Endodermal cell (in vitro differentiated cells): ENCODE measurements at places on chromosomes 4 and X.
A peak's percentile ranks its signal among the peaks of the same experiment; 100 is the strongest.

- DNase-seq: peak; percentile 69
Measured at GRCh38 chrX:12065251-12065650, 73.0 kb upstream of the FRMPD4 start.

DNA sequence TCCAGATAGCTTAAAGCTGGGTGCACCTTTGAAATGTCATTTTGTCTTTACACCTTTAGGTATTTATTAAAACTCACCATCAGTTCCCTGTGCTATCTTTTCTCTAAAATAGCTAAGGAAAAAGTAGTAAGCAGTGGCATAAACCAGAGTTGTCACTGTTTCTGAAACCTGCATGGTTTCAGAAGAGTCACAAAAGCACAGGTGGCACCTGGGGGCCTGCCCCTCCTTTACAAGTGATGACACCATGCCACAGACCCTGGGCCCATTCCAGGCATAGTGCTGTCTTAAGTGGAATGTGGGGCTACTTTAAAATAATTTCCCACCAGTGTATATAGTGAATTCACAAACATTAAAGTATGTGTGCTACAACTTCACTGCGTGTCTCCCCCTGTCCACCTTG, 47.8 kb downstream of the DCUN1D4 start:
- no peak for DNase-seq

GRCh38 chr4:152352622-152353116, 183.2 kb downstream of the FBXW7 start:
- peak; percentile 57 for DNase-seq

GRCh38 chrX:69082753-69083150, 82.5 kb downstream of the PJA1 start:
- no peak for DNase-seq

DNA sequence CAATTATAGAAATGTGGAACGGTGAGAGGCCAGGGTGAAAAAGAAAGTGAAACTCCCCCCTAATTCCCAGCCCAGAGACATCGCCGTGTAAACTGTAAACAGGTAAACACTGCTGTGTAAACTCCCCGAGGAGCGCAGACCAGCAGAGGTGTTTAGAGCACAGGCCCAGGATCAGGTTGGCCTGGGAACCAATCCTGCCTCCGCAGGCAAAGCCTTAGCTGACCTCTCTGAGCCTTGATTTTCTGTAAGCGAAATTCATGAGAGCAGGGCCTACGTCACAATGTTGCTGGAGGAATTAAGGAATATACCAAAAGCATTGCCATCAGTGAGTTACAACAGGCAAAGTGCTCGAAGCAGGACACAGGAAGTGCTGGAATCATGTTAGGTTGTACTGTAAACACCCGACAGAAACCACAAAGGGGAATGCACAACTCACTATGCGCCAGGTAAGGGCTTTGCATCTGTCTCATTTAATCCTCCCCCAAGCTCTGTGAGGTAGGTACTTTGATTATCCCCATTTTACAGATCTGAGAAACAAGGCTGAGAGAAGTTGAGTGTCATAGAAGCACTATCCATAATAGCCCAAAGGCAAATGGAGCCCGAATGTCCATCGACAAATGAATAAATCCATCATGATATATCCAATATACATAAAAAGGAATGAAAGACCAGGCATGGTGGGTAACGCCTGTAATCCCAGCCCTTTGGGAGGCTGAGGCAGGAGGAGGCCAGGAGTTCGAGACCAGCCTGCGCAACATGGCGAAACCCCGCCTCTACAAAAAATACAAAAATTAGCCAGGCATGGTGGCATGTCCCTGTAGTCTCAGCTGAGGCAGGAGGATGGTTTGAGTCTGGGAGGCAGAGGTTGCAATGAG, 30.7 kb upstream of the KIAA0232 start:
- no peak for DNase-seq

DNA sequence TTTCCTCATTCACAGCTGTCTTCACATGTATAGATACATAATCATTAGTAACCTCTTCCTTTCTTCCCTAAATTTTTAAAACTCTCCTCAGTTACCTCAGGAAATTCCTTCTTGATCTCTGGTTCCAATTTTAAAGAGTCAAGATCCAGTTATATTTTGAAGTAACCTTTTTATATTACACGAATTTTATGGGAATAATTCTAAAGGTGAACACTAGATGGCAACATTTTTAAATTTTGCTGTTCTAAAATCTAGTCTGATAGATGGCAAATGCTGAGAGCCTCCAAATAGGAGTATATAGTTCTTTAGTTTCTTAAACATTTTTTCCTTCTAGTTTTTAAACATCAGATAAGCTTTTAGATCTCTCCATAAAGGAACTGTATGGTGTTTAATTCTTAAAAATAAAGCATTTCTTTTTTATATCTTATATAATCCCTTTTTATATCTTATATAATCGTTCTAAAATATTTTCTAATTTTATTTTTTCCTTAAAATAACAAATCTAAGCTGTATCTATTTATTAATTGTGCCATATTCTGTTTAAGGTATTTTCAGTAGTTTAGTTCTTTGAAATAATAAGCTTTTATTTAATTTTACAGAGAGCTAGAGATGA, 37.9 kb upstream of the PAPSS1 start:
- no peak for DNase-seq

DNA sequence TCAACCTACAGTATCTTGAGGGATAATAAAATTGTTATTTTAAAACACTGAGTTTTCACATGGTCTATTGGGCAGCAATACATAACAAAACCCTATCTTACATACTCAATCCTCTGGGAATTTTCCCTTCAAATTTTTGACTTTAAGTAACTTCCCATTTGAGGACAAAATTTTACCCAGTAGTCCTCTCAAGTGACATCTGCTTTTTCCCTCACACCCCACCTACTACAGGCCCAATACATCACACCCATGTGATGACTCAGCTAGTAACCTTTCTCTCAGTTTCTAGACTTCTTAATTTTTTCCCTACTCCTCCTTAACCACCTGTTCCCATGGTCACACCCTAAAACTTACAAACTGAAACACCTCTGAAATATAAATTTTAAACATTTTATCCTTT, 12.2 kb upstream of the RAP1GDS1 start:
- DNase-seq: no peak

DNA sequence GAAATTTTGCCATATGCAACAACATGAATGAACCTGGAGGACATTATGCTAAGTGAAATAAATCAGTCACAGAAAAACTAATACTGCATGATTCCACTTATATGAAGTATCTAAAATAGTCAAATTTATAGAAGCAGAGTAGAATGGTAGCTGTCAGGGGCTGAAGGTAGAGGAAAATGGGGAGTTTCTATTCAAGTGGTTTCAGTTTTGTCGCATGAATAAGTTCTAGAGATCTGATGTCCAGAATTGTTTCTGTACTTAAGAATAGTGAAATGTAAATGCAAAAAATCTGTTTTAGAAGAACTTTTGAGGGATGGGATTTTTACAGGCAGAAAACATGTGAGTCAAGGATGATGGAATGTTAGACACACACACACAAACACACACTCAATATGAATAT, 34.1 kb downstream of the SLITRK4 start:
- no peak for DNase-seq

DNA sequence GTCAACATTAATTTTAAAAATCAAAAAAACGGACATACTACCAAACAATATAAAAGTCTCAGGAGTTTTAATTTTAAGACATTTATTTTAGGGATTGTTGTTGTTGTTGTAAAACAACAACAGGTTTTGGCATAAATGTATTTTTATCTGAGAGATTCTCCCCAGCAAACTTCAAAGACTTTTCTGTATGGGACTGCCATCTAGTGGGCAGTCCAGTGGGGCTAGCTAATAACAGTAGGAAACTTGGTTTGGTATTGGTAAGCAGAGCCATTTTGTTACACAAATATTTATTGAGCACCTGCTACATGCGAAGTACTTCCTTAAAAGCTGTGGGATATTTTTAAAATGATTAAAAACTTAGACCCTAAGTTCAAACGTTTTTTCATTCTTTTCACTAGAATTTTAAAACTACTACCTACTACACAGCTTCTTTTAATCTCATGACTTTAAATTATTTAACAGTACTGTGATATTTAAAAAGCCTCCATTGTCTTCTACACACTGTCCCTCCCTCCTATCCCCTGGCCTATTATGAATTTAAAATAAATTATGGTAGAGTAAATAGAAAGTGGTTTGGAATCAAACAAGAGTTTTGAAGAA, 1028.4 kb upstream of the INTU start:
- DNase-seq: no peak

DNA sequence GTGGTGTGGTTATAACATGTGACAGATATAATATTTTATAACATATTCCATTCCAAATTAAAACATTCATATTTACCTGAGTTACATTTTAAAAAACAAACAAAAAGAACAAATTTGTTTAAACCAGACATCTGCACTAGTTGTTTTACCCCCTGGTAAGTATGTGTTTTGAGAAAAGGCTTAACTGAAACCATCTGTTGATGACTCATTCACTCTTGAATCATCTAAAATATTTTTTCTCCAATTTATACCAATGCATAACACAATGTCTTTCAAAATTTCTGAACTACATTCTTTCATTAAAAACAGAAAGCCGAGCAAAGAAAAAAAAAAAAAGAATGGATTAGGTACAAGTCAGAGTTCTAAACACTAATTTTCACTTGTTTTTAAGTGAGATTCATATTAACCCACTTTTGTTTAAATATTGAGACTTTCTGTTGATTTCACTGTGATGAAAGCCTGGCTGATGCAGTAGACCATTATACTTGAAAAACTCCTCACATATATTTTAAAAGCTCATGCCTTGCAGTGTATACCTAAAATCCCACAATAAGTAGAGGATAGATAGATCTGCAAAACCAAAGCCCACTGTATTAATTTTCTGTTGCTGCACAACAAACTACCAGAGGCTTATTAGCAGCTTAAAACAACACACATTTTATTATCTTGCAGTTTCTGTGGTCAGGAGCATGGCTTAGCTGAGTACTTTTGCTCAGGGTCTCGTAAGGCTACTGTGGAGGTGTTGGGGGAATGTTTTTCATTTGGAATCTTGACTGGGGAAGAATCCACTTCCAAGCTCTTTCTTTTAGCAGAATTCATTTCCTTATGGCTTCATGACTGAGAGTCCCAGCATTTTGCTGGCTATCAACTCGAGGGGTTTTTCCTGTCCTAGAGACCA, 221.5 kb downstream of the PCDH18 start:
- DNase-seq: no peak

DNA sequence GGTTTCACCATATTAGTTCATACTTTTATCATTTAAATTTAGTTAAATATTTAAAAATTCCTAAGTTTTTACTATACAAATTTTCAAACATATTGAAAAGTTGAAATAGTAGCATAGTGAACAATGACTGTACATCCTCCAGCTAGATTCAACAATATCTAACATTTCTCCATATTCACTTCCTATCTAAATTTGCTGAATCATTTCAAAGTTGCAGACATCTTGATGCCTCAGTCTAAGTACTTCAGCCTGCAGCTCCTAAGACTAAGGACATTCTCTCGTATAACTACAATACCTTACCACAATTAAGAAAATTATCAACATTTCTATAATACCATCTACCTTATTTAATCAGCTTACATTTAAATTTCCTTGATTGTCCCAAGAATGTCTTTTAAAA, 132.7 kb downstream of the TMEM164 start:
- DNase-seq: no peak

DNA sequence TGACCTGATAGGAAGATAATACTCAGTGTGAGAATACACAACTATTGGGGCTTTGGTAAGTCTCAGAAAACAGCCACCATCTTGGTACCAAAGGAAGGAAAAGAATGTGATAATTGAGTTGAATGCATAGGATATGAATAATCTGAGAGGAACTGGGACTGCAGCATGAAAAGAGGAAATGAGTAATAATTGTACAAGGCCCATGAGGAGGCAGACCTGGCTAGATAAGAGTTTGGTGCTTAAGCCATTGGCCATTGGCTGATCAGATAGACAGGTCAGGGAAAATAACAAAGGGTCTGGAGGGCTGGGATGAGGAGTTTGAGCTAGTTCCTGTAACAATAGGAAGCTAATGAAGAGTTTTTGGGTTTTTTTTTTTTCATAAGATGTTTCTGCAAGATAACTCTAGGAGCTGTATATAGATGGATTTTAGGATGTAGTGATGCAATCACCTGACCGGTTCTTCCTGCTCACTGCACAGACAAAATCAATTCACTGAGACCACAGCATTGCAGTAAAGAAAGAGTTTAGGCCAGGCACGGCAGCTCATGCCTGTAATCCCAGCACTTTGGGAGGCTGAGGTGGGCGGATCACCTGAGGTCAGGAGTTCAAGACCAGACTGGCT, 5.3 kb upstream of the TRMT2B start:
- no peak for DNase-seq

DNA sequence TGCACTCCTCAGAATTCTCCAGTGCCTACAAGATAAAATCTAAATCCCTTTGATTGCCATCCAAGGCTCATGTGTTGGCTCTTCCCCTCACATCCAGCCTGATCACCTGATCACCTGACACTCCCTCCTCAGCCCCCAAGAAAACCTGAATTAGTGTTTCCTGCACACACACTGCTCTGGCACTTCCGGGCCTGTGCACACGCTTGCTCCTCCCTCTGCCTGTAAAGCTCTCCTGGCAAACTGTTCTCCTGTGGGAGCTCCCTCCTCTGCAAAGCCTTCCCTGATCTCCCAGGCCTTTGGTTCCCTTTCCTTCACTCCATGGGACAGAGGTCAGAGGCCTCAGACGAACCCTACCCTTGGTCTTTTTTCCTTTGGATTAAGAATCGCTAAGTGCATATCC, 19.9 kb downstream of the PHKA2 start:
- no peak for DNase-seq

GRCh38 chr4:84482564-84483563, 16.2 kb downstream of the NKX6-1 start:
- peak; percentile 89 for DNase-seq

DNA sequence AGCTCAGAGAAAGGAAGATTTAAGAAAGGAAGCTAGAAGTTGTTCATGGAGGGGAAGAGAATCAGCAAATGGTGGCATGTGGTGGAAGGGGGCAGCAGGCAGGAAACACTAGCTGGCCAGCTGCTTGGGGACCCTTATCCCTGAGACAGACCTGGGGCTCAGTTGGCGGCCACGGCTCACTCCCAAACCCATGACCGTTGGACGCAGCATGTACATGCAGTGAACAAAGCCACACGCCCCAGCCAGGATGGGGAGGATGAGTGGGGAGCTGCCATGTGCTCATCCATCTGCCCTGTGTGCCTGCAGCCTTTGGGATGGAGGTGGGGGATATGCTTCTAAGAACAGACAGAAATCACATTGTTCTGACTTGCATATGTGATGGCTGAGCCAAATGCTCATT, 155.2 kb upstream of the PABPC5 start:
- no peak for DNase-seq

DNA sequence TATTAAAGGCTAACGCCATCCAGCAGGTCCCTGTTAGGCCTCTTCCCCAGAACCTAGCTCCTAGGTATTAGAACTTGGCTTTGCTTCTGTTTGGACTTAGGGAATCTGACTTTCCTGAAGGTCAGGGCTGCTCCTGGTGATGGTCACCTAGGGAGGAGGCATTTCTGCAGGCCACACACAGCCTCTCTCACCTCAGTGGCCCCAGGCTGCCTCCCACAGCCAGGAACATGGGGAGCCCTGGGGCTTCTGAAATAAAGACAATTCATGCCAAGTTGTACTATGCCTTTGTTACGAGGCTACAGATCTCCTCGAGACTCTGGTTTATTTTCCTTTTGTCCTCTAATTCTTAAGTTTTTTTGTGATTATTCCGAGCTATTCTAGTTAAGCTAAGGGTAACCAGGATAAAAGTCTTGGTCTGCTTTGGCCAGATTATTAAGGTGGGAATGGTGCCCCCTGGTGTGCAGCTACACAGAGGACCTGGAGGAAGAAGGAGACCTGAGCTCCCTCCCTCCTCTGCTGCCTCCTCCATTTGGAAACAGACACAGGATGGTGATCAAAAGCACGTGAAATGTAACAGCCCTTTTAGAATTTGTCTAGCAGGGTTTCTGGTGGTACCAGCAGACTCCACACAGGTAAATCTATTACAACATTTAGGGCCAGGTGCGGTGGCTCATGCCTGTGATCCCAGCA, 131.0 kb downstream of the DCLK2 start:
- peak; percentile 88 for DNase-seq
